CD4-positive, alpha-beta memory T cell (primary cell): ENCODE measurements at places on chromosomes 5 and 9. TPM values are rescaled to one million over a fixed set of nuclear protein-coding genes. Genes with fewer than 3 reads are reported as not detected.

EFCAB9 gene
- not detected for polyA plus RNA-seq

DNA sequence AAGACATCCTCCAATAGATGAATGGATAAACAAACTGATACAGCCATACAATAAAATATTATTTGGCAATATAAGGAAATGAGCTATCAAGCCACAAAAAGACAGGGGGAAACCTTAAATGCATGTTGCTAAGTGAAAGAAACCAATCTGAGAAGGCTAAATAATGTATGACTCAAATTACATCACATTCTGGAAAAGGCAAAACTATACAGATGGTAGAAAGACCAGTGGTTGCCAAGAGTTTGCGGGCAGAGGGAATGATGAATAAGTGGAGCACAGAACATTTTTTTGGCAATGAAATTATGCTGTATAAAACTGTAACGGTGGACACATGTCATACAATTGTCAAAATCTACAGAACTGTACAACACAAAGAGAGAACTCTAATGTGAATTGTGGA is 63.3 kb downstream of the CSF2 start:
- no peak overlapping the region for H3K4me3 ChIP-seq
- no peaks in the 10 kb centered on the region for H3K4me1 ChIP-seq
- DNase-seq, result no peak
- no peak overlapping the region for H3K27ac ChIP-seq
- H3K27me3 ChIP-seq, result no peaks in the 10 kb centered on the region

- DNase-seq, result no peak
- no peaks in the 10 kb centered on the region for H3K4me1 ChIP-seq
Measured at GRCh38 chr9:128404560-128404959, 16.1 kb upstream of the CERCAM start.

ALDH1A1 gene
- not detected for polyA plus RNA-seq

DNA sequence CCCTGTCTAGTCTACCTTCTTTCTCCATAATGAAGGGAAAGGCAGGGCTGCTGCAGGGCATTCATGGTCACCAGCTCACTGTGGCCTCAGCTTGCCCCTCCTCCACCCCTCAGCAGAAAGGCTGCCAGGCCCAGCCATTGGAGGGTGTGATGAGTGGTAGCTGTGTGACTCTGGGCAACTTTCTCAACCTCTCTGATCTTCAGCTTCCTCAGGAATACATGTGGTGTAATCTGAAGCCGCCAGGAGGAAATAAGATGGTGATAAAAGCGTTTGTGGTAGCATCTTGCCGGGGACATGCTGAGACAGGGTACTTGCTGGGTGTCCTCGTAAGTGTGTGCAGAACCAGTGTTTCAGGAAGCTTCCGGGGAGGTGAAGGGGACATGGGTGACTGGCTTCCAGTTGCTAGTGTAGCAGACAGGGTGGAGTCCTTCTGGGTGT is 9.8 kb downstream of the CXCL14 start:
- H3K27ac ChIP-seq, result no peak overlapping the region
- DNase-seq, result no peak
- no peaks in the 10 kb centered on the region for H3K27me3 ChIP-seq
- H3K36me3 ChIP-seq, result no peaks in the 10 kb centered on the region
- no peaks in the 10 kb centered on the region for H3K4me1 ChIP-seq

DNA sequence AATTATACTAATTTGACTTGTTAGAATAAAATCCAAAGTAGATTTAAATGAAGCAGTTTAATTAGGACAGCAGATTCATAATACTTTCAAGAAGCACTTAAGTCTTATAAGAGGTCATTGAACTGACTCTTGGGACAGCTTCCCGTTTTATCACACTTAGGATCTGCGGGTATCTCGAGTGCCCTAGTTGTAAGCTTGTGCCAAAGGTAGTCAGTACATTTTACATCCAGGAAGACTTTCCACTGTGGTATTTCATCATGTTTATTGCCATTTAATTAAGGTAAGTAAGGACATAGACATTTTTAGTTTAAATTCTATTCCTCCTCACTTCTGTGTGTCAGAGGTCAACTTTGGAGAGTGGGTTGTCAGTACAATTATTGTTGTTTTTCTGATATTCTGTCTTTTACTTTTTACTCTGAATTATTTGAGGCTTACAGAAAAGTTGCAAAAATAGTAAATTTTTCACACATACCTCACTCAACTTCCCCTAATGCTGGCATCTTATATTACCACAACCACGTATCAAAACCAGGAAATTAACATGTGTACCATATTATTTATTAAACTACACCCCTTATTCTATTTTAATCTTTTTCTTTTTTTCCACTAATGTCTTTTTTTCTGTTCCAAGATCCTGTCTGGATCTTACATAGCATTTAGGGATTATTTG is 7.5 kb upstream of the ZNF367 start:
- no peaks in the 10 kb centered on the region for H3K27me3 ChIP-seq
- DNase-seq, result peak; percentile 47
- H3K4me3 ChIP-seq, result no peak overlapping the region

GRCh38 chr5:80182809-80183580 is 72.9 kb downstream of the SERINC5 start:
- no peaks in the 10 kb centered on the region for H3K27me3 ChIP-seq
- peak overlapping the region; percentile 60 for H3K27ac ChIP-seq
- no peaks in the 10 kb centered on the region for H3K36me3 ChIP-seq
- peaks cover 97% of the 10 kb centered on the region for H3K4me1 ChIP-seq
- peak; percentile 56 for DNase-seq

DNA sequence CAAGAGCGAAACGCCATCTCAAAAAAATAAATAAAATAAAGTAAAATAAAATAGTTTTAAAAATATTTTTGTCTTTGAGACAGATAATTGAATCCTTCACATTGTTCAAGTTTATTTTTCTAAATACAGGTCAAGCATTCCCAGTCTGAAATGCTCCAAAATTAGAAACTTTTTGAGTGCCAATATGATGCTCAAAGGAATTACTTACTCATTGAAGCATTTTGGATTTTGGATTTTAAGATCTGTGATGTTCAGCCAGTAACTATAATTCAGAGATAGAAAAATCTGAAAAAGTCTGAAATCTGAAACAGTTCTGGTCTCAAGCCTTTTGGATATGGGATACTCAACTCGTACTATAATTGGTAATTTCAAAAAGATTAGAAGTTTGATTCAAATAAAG is 39.8 kb downstream of the RBM27 start:
- H3K4me3 ChIP-seq, result no peak overlapping the region
- H3K27ac ChIP-seq, result no peak overlapping the region
- DNase-seq, result no peak
- H3K36me3 ChIP-seq, result peaks cover 6% of the 10 kb centered on the region

CIZ1 gene
- polyA plus RNA-seq, result 3.1 TPM

DNA sequence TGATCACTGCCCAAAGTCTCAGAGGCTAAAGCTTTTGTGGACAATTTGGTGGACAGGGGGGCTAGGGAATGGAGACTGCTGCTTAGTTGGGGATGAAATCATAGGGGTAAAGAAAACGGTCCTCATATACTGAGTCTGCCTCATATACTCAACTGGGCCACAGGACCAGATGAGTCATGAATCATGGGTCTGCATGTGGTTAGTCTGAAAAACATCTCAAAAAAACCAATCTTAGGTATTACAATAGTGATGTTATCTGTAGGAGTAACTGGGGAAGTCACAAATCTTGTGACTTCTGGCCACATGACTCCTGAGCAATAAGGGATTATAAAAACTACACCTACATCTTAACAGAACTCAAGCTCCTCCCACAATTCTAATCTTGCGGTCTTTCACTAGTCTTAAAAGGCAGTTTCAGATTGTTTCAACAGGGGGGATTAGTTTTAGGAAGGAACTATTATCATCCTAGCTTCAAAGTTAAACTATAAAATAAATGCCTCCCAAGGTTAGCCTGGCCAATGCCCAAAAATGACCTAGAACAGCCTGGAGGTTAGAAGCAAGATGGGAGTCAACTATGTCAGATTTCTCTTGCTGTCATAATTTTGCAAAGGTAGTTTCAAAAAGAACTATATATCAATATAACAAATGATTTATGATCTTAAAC is 17.5 kb downstream of the TMEM161B start:
- no peak overlapping the region for H3K4me3 ChIP-seq
- H3K4me1 ChIP-seq, result peaks cover 21% of the 10 kb centered on the region
- H3K27ac ChIP-seq, result no peak overlapping the region
- no peaks in the 10 kb centered on the region for H3K36me3 ChIP-seq
- no peaks in the 10 kb centered on the region for H3K27me3 ChIP-seq

MRPL22 gene
- 101 TPM for polyA plus RNA-seq

FOXD4L6 gene
- not detected for polyA plus RNA-seq

PDCD1LG2 gene
- polyA plus RNA-seq, result 1.1 TPM

C9orf153 gene
- polyA plus RNA-seq, result not detected

- DNase-seq, result no peak
- no peak overlapping the region for H3K4me3 ChIP-seq
- H3K27ac ChIP-seq, result no peak overlapping the region
Measured at GRCh38 chr9:133716564-133717112, 21.5 kb downstream of the SARDH start.

- DNase-seq, result no peak
- no peaks in the 10 kb centered on the region for H3K27me3 ChIP-seq
Measured at GRCh38 chr9:5552301-5552700, 42.0 kb downstream of the PDCD1LG2 start.

RBM22 gene
- polyA plus RNA-seq, result 52.4 TPM

RNF183 gene
- not detected for polyA plus RNA-seq

STPG3 gene
- polyA plus RNA-seq, result not detected

- no peak overlapping the region for H3K4me3 ChIP-seq
Measured at GRCh38 chr9:591292-591691, 250.2 kb upstream of the DMRT1 start.

ACSL6 gene
- 11.1 TPM for polyA plus RNA-seq

DNA sequence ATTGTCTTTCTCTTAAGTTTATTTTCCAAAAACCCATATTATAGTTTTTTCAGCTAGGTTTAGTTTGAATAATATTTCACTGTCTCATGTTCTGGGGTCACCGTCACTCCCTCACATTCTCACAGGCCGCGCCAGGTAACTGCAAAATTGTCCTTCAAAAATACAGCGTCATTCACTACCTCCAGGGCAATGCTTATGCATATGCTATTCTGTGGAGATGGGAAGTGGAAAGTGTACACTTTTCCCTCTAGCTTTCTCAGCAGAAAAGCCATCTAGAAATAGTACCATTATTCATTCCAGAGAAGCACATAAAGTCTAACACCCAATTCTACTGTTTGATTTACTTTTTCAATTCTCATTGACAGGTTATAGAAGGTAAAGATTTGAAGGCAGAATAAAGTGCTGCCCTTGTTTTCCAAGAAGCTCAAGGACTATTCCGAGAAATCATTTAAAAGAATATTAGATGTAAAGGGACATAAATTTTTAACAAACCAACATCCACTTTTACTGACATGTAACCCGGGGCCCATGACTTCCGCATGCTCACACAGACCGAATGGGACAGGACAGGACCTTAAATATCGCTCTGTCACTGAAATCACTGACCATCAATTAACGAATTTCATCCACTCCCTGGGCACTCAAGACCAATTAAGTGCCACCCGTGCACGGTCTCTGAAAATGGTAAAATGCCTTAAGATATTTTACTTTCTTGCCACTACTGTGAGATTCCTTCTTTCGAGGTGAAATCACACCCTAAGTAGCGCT is 720 bp downstream of the NUDT12 start:
- no peaks in the 10 kb centered on the region for H3K27me3 ChIP-seq
- H3K4me1 ChIP-seq, result peaks cover 3% of the 10 kb centered on the region
- no peak overlapping the region for H3K27ac ChIP-seq
- no peaks in the 10 kb centered on the region for H3K36me3 ChIP-seq
- no peak for DNase-seq

GRCh38 chr5:170267431-170268152 is 30.0 kb downstream of the LCP2 start:
- no peaks in the 10 kb centered on the region for H3K27me3 ChIP-seq
- H3K4me3 ChIP-seq, result no peak overlapping the region
- H3K4me1 ChIP-seq, result peaks cover 94% of the 10 kb centered on the region
- peak overlapping the region; percentile 66 for H3K27ac ChIP-seq

STKLD1 gene
- polyA plus RNA-seq, result not detected

PAEP gene
- not detected for polyA plus RNA-seq

SPINK4 gene
- not detected for polyA plus RNA-seq

GRCh38 chr5:98214240-98215051 is 559.0 kb upstream of the RGMB start:
- no peak overlapping the region for H3K4me3 ChIP-seq
- H3K27ac ChIP-seq, result no peak overlapping the region
- H3K27me3 ChIP-seq, result no peaks in the 10 kb centered on the region
- H3K36me3 ChIP-seq, result no peaks in the 10 kb centered on the region
- DNase-seq, result no peak

GRCh38 chr5:35852084-35852734 is 4.5 kb upstream of the IL7R start:
- no peaks in the 10 kb centered on the region for H3K27me3 ChIP-seq
- H3K36me3 ChIP-seq, result no peaks in the 10 kb centered on the region

NDST1 gene
- polyA plus RNA-seq, result 0.29 TPM

SPINK6 gene
- polyA plus RNA-seq, result not detected

URM1 gene
- polyA plus RNA-seq, result 50.5 TPM

IL9 gene
- polyA plus RNA-seq, result not detected

GRCh38 chr5:107570805-107571531 is 99.8 kb downstream of the EFNA5 start:
- no peaks in the 10 kb centered on the region for H3K36me3 ChIP-seq
- H3K4me1 ChIP-seq, result peaks cover 10% of the 10 kb centered on the region
- peak; percentile 15 for DNase-seq
- H3K4me3 ChIP-seq, result no peak overlapping the region

DNA sequence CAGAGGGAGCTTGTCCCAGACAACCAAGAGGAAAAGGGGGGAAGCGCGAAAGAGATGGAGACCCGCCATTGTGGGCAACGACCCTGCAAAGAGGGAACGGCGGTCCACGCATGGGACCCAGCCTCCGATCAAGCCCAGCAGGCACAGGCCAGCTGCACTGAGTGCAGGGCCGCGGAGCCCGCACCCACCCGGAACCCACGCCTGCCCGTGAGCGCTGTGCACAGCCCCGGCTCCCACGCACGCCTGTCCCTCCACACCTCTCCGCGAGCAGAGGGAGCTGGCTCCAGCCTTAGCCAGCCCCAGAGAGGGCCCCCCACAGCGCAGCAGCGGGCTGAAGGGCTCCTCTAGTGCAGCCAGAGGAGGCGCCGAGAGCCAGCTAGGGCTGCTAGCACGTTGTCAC is 416.5 kb downstream of the DMRTA1 start:
- H3K4me3 ChIP-seq, result no peak overlapping the region
- no peaks in the 10 kb centered on the region for H3K4me1 ChIP-seq
- H3K27ac ChIP-seq, result no peak overlapping the region
- no peaks in the 10 kb centered on the region for H3K27me3 ChIP-seq

DNA sequence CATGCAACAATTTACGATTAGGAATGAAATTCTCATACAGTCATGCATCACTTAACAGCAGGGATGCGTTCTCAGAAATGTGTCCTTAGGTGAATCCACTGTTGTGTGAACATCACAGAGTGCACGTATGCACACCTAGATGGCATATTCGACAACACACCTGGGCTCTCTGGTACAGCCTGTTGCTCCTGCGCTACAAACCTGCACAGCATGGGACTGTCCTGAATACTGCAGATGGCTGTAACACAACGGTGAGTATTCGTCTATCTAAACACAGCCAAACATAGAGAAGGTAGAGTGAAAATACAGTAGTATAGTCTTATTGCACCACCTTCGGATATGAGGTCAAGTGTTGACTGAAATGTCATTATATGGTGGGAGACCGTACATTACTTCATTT is 44.0 kb upstream of the LCP2 start:
- peaks cover 28% of the 10 kb centered on the region for H3K4me1 ChIP-seq
- H3K4me3 ChIP-seq, result no peak overlapping the region
- H3K27ac ChIP-seq, result no peak overlapping the region
- H3K27me3 ChIP-seq, result no peaks in the 10 kb centered on the region
- H3K36me3 ChIP-seq, result no peaks in the 10 kb centered on the region
